ENCODE measurements at places on chromosomes 4 and X.

DNA sequence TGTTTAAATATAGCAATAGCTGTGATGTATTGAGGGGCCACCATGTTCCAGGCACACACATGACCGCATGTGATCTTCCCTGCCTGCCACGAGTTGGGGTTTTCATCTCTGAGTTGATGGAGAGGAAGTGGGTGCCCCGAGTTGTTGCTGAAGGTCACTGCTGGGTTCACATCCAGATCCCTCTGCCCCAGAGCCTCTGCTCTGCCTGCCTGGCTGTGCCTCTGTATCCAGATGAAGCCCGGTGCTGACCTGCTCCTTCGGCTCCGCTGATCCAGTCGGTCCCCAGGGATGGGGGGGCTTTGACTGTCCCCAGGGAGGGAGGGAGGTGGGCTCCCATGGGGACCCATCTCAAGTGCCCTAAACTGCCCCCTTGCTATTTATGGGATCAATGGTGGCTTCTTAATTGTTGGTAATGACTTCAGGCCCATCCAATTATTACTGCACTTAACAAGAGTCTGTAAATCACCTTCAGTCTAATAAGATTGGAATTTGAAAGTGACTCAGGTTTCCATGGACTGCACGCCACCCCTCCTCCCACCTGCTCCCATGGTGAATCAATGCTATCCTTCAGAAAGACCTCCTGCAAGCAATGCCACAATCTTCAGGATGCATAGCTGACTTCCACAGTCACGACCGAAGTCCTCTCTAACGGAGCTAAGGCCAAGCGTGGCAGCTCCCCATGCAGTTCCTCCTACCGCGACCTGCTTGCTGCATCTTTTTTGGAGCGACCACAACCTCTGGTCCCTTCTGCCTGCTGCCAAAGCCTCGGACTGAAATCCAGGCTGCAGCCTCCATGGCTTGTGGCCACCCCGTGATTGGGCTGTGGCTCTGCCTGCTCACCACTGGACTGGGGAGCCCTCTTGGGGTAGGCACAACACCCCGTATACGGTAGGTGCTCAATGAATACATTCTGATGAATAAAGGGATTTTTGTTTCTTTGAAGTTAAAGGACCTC, 73.1 kb downstream of the CPZ start:
- no peak for DNase-seq

DNA sequence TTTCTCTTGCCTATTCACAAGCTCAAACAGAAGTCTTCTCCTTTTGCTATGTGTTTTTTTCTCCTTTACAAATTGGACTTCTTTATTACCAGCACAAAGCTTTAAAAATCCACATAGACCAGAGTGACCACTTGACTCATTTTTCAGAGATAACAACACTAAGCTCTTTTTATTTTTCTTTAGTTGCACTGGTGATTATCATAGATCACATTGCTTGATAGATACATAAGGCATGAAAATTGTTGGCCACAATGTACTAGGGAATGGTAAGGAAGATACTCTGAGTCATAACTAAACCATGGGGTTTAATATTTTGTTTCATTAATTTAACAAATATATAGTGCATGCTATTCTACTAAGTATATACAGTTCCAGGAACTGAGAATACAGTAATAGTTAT, 159.0 kb downstream of the GASK1B start:
- DNase-seq: no peak

DNA sequence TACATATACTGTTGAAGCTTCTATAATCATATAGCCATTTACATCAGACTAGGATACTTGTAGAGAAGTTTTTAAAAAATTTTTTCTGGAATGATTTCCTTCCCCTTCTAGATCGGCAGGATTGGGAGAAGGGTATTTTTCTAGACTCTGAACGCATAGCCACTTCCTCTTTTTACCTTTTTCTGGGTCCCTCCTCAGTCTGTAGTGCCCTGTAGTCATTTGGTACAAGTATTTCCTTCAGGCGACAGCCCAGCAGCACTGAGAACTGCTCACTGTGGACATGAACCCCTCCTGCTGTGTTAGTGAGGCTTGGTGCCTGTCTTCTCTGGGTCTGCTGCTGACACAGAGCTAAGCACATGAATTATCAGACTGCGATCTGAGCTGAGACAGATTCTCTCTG, 255.4 kb downstream of the ARHGAP10 start:
- DNase-seq: no peak

GRCh38 chrX:40468033-40468846, 112.5 kb upstream of the ATP6AP2 start:
- DNase-seq: no peak

GRCh38 chrX:2484721-2485648, 15.8 kb downstream of the DHRSX start:
- no peak for DNase-seq

GRCh38 chr4:7359400-7360062, 75.2 kb downstream of the PSAPL1 start:
- DNase-seq: no peak

DNA sequence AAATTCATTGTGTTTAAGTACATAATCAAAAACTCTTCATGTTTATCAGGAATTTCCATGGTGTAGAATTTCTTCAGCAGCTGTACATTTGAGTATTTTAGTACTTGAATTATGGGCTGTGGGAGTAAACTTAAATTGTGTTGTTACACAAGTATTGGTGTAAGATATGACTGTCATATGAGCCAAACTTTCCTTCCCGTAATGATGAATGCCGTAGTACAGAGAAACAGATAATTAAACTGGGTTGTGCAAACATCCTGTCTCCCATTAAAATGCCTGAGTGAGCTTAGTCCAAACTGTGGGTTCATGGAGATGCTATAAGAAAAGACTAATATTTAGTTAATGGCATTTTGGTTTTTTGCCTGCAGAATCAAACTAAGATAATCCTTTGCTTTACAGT, 159.2 kb downstream of the SLC4A4 start:
- DNase-seq: no peak

DNA sequence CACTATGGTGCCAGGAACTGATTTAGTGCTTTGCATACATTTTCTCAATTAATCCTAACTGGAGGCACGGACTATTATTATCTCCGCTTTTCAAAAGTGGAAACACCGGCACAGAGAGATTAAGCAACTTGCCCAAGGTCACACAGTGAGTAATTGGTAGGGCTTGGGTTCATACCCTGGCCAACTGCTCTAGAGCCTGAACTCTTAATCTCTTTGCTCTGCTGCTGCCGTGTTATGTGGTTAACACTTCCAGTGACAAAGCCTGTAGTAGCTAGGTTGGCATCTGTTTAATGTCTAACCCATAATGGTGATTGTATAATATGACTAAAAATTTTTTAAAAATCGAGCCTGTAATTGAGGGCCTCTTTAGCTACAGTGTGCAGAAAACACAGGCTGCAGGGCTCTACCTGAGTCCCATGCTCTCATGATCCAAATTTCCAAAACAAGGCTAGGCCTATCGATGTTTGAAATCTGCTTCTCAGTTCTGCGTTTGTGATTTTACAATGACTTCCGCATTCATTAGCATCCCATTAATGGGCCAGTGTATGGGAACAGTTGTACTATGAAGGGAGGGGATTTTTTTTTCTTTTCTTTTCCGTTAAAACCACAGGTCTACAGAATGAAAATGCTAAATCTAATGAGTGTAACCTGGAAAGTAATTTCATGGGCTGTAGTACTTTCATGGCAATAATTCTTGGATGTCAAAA, 219.3 kb upstream of the JADE1 start:
- DNase-seq: no peak

- DNase-seq: no peak
These were observed 539.6 kb upstream of the PRKX start for GRCh38 chrX:4253092-4253491.

- no peak for DNase-seq
These were observed 139.3 kb downstream of the CHIC2 start for GRCh38 chr4:53925050-53925605.

GRCh38 chr4:132540797-132541196, 608.3 kb upstream of the PCDH10 start:
- no peak for DNase-seq

GRCh38 chrX:49041744-49042580, 1.2 kb downstream of the TFE3 start:
- no peak for DNase-seq

- no peak for DNase-seq
These were observed 60.8 kb downstream of the USP9X start for GRCh38 chrX:41145920-41146608.

GRCh38 chr4:96736352-96736889, 896.5 kb downstream of the PDHA2 start:
- peak; percentile 72 for DNase-seq

GRCh38 chrX:153684467-153685155, 3.1 kb upstream of the SLC6A8 start:
- DNase-seq: no peak

DNA sequence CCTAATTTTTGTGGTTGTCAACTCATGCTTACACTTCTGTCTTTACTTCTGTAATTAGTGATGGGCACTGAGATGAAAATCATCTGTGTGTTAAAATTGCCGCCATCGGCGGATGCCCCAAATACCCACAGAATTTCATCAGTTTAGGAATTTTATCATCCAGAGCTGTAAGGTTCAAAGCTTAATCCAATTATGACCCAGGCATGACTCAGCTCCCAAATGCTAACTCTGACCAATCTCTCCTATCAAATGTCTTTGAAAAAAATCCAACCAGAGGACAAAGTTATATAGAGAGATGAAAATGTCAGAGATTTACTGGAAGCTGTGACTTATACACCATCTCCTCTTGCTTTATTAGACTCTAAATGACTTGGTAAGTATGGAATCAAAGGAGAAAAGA, 1048.7 kb upstream of the PRKX start:
- no peak for DNase-seq

- DNase-seq: no peak
These were observed 195.9 kb downstream of the OR13H1 start for GRCh38 chrX:131739823-131740222.

- DNase-seq: no peak
These were observed 856.3 kb upstream of the NDST4 start for GRCh38 chr4:115969756-115970155.

- DNase-seq: no peak
These were observed 161.5 kb upstream of the SFRP2 start for GRCh38 chr4:153950100-153950979.

- DNase-seq: no peak
These were observed 19.4 kb downstream of the RPS6KA6 start for GRCh38 chrX:84168574-84168973.

DNA sequence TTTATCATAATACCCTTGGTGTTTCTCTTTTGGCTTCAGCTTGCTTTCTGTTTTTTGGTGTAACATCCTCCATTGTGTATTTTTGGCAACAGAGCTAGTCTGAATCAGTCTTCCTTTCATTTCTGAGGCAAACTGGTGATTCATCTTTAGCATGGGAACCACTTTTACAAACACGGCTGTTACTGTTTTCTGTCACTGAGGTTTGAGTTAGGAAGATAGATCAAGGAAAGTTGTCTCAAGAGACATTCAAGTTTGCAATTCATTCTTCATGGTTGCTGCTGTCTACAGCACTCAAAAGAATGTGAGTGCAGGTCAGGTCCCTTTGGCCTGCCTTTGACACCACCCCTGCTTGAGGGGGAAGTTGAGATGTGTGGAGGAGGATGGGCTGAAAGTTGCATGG, 36.3 kb downstream of the IL21 start:
- no peak for DNase-seq

GRCh38 chr4:14064984-14065383, 437.5 kb upstream of the BOD1L1 start:
- DNase-seq: peak; percentile 25

- no peak for DNase-seq
These were observed 68.9 kb downstream of the RAB28 start for GRCh38 chr4:13415068-13415785.

- DNase-seq: no peak
These were observed 17.9 kb upstream of the PGRMC1 start for GRCh38 chrX:119218198-119218597.

GRCh38 chr4:110967936-110968335, 345.1 kb upstream of the PITX2 start:
- DNase-seq: no peak

DNA sequence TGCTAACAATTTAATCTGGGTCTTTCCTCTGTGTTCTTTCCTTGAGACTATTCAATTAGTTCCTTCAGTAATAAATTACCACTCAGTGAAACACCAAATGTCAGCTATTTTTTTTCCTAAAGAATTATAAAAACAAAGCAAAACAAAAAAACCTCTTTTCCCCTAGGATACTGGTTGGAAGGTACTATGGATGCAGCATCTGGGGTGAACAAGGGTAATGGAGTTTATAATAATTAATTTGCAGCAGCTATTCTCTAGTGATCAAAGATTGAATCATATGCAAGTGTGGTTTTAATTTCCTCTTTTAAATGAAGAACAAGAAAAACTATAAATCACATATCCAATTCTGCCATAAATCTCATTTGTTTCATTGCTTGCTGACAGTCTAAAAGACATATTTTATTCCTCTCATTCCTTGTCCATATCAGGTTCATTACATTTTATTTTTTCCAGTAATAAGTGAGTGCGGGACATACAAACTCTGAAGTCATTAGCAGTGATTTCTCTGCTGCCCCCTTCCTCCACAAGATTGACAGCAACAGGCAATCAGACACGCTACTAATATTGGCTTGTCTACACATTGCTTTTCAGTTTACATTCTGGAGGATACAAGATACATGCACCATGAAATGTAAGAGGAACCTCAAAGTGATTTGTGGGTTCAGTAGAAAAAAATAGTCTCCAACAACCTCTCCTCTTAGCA, 1093.4 kb upstream of the SLIT2 start:
- DNase-seq: no peak

DNA sequence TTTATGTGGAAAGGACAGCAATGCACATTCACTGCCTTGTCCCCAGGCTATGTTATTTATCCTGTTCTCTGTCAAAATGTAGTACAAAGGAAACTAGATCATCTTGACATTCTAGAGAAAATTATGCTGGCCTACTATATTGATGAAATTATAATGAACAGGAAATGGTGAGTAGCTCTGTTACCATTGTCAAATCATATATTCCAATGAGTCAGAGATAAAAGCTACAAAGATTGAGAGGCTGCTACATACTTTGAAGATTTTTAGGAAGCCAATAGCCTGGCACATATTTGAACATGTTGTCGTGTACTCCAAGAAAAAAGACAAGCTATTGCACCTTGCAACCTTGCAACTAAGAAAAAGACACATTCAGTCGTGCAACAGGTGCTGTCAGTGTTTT, 52.7 kb upstream of the TET2 start:
- DNase-seq: no peak

- no peak for DNase-seq
These were observed 37.3 kb downstream of the PSAPL1 start for GRCh38 chr4:7397206-7398103.

GRCh38 chr4:181757910-181758660, 485.1 kb upstream of the TENM3 start:
- DNase-seq: no peak

- DNase-seq: no peak
These were observed 43.0 kb downstream of the CCDC158 start for GRCh38 chr4:76377911-76378310.

DNA sequence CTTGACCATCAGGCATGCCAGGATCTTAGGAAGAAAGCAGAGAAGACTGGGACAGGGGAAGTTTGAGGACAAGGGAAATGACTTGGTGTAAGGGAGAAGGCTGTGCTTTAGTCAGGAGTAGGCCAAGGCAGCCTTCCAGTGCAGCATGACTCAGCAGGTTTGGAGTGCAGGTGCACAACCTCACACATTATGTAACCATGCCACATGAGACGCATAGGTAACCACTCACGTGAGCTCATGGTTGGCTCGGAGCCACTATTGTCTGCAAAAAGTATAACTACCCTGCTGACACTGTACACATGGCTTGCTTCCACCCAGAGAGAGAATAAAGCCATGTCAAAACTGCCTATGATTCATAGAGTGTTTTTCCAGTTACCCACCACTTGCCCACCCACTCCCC, 715.9 kb downstream of the SMARCA1 start:
- no peak for DNase-seq

GRCh38 chr4:61528595-61528994, 328.5 kb downstream of the ADGRL3 start:
- DNase-seq: no peak
